ENCODE measurements at places on chromosomes 16 and 17.

GRCh38 chr17:51159604-51160003, 6.2 kb downstream of the NME1 start:
- H3K4me3 ChIP-seq = no peak overlapping the region
- H3K27me3 ChIP-seq = no peaks in the 10 kb centered on the region
- H3K4me1 ChIP-seq = peaks cover 7% of the 10 kb centered on the region

GRCh38 chr17:1237471-1237870, 32.8 kb upstream of the BHLHA9 start:
- H3K4me3 ChIP-seq = no peak overlapping the region
- DNase-seq = no peak
- H3K36me3 ChIP-seq = no peaks in the 10 kb centered on the region
- no peaks in the 10 kb centered on the region for H3K27me3 ChIP-seq
- H3K27ac ChIP-seq = no peak overlapping the region
- H3K4me1 ChIP-seq = no peaks in the 10 kb centered on the region

DNA sequence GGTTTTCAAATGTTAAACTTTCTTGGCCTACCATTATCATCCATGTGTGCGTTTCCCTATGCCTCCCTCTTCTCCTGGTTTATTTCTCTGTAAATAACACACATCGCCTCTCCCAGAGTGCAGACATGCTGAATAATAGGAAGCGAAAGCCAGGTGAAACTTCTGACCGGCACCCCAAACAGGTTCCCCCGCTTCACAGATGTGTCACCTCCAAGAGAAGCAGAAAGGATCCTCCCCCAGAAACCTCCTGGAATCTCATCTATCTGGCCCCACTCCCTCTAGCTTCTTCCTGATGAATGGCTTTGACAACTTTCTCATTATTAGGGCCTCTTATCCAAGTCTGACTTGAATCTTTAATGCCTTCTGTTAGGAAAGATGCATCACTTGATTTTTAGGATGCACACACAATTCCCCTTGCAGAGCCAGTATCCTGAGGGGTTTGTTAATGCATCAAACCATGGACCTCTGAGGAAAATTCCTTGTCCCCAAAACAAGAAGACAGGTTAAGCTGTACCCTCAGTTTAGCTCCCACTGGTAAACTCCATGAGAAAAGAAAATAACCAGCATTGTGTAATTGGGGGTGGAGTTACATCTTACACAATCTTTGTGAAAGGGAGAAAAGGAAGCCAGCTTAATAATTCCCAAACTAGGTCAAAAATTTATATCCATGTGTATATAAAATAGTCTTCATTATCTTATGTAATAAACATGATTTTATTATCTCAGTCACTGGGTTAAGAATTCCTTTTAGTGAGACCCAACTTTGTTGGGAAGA, 20.1 kb upstream of the HYDIN start:
- no peaks in the 10 kb centered on the region for H3K4me1 ChIP-seq
- no peaks in the 10 kb centered on the region for H3K27me3 ChIP-seq
- H3K4me3 ChIP-seq = no peak overlapping the region
- DNase-seq = no peak
- no peaks in the 10 kb centered on the region for H3K36me3 ChIP-seq

DNA sequence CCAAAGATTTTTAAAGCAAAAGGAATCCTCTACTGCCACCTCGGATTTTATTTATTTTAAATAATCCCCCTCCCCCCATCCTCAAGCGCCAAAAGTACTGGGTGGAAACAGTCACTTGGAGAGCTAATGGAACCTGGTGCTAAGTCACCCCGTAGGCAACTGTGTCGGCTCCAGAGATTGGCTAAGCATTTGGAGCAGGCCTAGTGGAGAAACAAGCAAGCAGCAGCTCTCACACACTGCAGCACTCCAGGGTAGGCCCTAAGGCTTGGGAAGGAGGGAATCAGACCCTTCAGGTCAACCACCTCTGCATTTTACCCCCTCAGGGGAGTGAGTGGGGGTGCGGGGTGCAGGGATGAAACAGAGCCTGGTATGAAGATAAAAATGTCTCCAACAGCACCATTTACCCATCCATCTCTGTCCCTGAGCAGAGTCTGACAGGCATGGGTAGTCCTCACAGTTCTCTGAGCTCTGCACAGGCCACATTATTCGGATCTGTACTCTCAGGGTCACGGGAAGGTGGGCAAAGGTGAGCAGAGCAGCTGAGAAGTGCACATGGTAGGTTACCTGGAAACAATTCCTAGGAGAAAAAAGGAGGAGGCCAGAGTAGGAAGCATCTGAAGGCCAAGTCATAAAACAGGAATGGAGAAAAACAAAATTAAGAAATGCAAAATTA, 27.2 kb upstream of the STAC2 start:
- no peaks in the 10 kb centered on the region for H3K27me3 ChIP-seq
- no peak overlapping the region for H3K4me3 ChIP-seq
- peaks cover 65% of the 10 kb centered on the region for H3K36me3 ChIP-seq
- no peak for DNase-seq

DNA sequence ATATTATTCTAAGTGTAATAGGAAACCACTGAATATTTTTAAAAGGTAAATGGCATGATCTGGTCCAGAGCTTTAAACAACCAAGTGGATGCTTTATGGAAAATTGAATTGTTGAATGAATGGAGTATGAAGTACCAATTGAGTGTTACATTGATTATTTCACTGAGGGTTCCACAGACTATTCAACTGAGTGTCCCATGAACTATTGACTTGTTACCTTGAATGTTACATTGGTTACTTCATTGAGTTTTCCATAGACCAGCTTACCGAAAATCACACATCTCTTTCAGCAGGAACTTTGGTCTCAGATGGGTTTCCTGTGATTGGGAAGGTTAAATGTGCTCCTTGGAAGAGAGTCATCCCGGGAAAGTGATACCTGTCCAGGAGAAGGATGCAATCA, 56.8 kb downstream of the TMEM114 start:
- H3K4me3 ChIP-seq = no peak overlapping the region
- no peaks in the 10 kb centered on the region for H3K36me3 ChIP-seq
- H3K4me1 ChIP-seq = no peaks in the 10 kb centered on the region
- DNase-seq = no peak
- H3K27ac ChIP-seq = no peak overlapping the region

- peak overlapping the region; percentile 81 for H3K27ac ChIP-seq
- no peaks in the 10 kb centered on the region for H3K27me3 ChIP-seq
- no peaks in the 10 kb centered on the region for H3K36me3 ChIP-seq
- H3K4me1 ChIP-seq = no peaks in the 10 kb centered on the region
- H3K4me3 ChIP-seq = no peak overlapping the region
- no peak for DNase-seq
Observed at GRCh38 chr17:59423137-59423724, 91.8 kb downstream of the YPEL2 start.

- no peaks in the 10 kb centered on the region for H3K36me3 ChIP-seq
- H3K4me1 ChIP-seq = peaks cover 9% of the 10 kb centered on the region
Observed at GRCh38 chr17:58691701-58692238, at the start of gene TEX14. Gene TEX14, minus strand, starts transcription at chr17:58692045. Its CDS starts 40,044 bp downstream, at chr17:58652001.

- no peaks in the 10 kb centered on the region for H3K4me1 ChIP-seq
- H3K27me3 ChIP-seq = no peaks in the 10 kb centered on the region
- peaks cover 87% of the 10 kb centered on the region for H3K36me3 ChIP-seq
- H3K27ac ChIP-seq = no peak overlapping the region
- DNase-seq = no peak
Observed at GRCh38 chr17:80313160-80313829, 52.6 kb downstream of the RNF213 start.
